ENCODE measurements at places on chromosomes 11 and 22.

DNA sequence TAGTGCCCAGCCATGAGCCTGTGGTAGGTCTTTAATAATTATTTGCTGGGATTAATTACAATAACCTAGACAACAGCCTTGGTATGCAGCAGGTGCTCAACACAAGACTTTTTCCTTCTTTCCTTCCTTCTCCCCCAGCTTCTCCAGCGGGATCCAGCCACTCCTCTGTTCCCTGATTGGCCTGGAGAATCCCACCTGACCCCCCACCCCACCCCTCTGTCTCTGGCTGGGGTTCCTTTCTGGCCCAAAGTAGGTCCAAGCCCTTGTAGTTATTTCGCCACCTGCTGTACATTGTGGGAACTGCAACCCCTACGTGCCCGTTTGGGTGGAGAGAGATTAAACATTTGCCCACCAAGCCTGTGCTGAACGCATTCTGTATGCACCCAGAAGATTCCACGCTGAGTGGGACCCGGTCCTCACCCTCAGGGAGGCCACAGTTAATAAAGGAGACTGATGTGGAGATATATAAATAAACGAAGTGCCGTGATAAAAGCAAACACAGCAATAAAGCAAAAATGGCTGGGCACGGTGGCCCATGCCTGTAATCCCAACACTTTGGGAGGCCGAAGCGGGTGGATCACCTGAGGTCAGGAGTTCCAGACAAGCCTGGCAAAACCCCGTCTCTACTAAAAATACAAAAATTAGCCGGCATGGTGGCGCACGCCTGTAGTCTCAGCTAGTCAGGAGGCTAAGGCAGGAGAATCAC lies 32.1 kb upstream of the DGKZ start:
- DNase-seq = peak; percentile 58

DNA sequence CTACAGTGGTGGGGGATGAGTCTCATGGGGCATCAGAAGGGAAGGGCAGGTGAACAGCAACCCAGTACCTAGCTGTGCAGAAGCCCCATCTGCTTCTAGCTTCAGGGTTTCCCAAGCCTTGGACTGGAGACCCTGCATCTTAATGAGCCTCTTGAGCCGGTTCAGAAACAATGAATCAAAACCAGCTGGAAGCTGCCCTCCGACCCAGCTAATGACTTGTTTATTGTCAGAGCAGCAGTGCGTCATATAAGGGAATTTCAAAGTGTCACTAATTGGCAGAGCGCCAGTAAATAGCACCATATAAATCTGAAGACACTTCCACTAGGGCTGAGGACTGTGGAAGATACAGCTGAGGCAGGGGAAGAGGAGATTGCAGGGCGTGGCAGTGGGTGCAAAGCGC lies 57.5 kb downstream of the RPUSD4 start:
- DNase-seq = no peak

DNA sequence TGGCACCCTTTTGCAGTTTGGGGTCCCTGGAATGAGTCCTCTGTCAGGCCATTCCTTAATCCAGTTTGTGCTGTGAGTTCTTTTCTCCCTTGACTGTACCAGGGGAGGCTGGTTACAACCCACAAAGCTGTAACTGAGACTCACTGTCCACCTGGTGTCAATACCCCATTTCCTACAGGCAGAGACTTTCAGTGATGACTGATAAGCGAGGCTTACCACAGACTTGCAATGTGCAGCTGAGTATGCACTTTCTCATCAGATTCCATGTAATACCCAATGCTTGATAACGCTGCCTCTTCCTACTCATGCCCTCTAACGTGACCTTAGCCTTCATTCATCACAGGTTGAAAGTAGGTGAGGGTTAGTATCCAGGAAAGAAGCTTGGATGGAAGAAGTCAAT lies 120.1 kb downstream of the INSC start:
- no peak for DNase-seq

GRCh38 chr11:45323601-45324249 lies 37.6 kb upstream of the SYT13 start:
- DNase-seq = no peak

- DNase-seq = no peak
Observed at GRCh38 chr11:47375020-47375419, 3.3 kb downstream of the SPI1 start.

DNA sequence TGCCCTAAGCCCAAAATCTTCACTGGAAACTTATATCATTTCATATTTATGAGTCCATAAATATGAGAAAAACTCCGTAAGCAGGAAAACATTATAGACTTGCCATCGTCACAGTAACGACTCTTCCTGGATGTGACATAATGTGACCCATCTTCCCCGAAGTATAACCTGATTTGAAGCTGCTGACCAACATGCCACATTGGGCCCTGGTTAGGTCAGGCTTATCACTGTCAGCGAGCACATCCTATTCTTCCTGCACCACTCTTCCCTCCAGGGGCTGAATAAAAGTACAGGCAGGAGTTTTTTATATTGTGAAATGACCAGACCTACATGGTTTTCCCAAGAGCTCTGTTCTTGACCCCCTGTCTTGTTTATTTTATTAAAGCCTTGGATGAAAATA lies 12.1 kb upstream of the BLID start:
- DNase-seq = no peak

DNA sequence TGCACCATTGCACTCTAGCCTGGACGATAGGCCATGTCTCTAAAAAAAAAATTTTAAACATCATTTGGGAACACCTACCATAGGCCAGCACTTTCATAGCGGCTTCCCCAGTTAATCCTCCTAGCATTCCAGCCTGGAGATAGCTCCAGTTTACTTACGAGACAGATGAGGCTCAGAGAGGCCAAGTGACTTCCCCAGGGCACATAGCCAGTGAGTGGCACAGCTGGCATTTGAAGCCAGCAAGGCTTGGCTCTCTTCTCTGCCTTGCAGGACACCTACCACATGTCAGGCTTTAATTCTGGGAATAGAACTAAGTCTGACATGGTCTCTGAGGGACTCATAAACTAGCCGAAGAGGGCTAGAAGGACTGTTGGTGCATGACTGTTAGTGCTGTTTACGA lies 4.9 kb upstream of the TAGLN start:
- no peak for DNase-seq

GRCh38 chr11:7486781-7487140 lies 1.5 kb downstream of the OLFML1 start:
- DNase-seq = no peak

GRCh38 chr11:2549080-2549479 lies 104.3 kb downstream of the KCNQ1 start:
- DNase-seq = no peak

- no peak for DNase-seq
Observed at GRCh38 chr11:121755191-121755590, 302.4 kb upstream of the SORL1-AS1 start.

DNA sequence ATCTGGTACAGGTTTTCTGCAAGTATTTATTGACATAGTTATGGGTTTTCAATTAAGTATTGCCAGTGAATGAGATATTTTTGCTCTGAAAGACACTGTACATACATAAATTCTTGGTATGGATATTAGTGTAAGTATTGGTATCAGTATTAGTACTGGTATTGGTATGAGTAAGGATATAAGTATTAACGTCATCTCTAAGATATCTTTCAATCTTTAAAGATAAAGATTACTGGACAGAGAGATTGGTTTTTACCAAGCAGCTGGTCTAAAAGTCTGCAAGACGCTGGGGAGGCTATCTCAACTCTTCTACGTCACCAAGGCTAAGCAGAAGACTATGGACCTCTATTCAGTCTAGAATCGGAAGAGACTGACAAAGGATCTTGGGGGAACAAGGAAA lies 234.5 kb downstream of the NXPE2 start:
- DNase-seq = no peak

GRCh38 chr11:64872790-64873488 lies 5.5 kb downstream of the EHD1 start:
- no peak for DNase-seq

GRCh38 chr22:30291058-30291892 lies 2.0 kb upstream of the CASTOR1 start:
- no peak for DNase-seq

DNA sequence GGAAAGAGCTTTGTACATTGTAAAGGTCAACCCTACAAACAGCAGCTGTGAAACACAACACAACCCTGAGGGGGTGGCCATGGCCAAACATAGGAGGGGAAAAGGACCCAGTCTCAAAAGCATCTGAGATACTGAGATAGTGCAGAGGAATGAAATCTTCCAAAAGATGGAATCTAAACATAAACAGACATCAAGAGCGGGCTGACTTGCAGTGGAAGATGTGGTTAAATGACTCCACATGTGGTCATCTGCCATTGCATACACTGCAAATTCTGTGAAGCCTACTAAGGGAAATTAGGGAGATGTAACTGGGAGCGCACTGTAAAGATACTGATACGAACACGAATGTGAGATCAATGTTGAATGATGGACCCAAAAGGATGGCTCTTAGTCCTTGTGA lies 22.0 kb downstream of the BDNF start:
- DNase-seq = no peak

Data from stimulated activated CD8-positive, alpha-beta memory T cell treated with anti-CD3 and anti-CD28 coated beads, Interleukin-4, amount 100 ng/mL, for 1 hour (primary cell).